ENCODE measurements at places on chromosomes 7 and 10. TPM values are rescaled to one million over a fixed set of nuclear protein-coding genes. Genes with fewer than 3 reads are reported as not detected.

DNA sequence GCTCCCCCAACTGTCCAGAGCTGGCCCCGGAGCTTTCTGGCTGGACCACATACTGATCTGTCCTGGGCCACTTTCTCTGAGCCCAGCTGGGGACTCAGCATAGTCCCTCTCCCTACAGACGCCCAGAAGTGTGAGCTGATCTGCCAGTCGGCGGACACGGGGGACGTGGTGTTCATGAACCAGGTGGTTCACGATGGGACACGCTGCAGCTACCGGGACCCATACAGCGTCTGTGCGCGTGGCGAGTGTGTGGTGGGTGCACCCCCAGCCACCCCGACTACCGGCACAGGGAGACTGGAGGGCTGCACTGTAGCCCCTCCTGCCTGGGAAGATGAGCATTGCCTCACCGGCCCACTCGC, 41.8 kb downstream of the TBATA start:
- no peak for ATAC-seq

- no peak for ATAC-seq
These were observed 4.9 kb downstream of the ARMC3 start for GRCh38 chr10:22932626-22933370.

- ATAC-seq = no peak
These were observed 46.2 kb upstream of the GDF10 start for GRCh38 chr10:47253651-47254375.

DNA sequence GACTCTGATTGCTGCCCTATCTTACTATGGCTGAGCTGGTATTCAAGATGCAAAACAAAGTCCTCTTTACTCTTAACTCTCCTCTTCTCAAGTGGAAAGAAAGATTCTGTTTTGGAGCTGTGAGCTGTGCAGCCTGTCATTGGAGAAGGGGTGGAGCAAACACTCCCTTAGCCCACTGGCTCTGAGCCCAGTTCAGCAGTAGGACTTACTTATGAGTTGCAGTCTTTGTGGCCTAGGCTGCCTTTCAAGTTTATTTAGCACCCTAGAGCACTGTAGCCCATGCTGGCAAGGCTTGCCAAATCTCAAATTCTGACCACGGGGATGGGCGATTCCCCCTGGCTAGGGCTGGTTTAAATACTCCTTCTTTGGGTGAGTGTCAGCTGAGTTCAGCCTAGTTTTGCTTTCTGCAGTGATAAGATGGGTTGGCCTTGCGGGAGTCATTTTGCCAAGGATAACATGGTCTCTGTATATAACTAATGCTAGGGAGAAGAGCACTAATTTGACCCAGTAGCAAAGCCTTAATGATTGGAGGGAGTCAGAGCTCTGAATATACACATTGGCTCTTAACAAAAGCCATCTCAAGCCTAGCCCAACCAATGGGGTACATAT, 110.2 kb downstream of the MYO3A start:
- ATAC-seq = no peak

GRCh38 chr10:113751181-113751732, at the start of gene PLEKHS1:
TSS of gene PLEKHS1 (plus strand) at chr10:113751682. CDS start at chr10:113755278, 3,596 bp downstream.
- no peak for ATAC-seq

- no peak for ATAC-seq
These were observed 3.6 kb downstream of the PWWP2B start for GRCh38 chr10:132400547-132401151.

GRCh38 chr7:132100981-132101380, 475.3 kb downstream of the PLXNA4 start:
- ATAC-seq = no peak

GRCh38 chr7:78170815-78171214, 372.2 kb downstream of the PHTF2 start:
- ATAC-seq = no peak

- no peak for ATAC-seq
These were observed 205.0 kb downstream of the ABCA13 start for GRCh38 chr7:48376263-48376662.

DNA sequence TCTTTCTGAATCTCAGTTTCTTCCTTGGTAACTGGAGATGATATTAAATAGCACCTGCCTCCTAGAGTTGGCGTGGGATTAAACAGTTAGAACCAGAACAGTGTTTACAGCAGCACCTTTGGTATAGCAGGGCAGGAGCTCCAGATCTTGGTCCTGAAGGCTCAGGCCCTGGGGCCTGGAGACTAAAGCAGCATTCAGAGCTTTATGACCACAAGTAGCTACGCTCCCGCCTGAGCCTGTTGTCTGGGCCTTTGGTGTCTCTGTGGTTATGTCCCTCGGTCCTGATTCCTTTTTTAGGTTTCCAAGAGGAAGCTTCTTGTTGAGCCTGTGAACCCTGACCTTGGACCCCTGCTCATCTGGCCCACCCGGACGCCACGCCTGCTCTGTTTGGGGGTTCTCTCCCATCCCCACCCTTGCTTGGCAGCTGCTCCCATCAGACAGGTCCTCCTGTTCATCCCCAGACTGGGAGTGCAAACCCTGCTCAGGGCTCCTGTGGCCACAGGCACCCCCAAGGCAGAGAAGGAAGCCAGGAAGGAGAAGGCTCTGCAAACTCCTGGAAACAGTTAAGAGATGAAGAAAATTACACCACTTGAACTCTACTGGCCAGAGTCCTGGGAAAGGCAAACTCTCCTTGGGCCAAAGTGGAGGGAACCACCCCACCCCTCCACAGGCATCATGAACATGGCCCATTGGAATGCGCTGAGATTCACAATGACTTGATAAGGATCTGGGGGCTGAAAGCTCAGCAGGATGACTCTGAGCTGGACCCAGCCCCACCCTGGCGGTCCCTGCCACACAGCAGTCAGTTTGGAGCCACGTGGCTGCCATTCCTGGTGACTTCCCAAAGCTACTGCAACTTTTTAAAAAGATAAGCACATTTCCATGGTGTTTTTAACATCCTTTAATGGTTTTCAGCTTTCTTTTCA, 50.1 kb upstream of the TMEM72 start:
- peak; percentile 45 for ATAC-seq

DNA sequence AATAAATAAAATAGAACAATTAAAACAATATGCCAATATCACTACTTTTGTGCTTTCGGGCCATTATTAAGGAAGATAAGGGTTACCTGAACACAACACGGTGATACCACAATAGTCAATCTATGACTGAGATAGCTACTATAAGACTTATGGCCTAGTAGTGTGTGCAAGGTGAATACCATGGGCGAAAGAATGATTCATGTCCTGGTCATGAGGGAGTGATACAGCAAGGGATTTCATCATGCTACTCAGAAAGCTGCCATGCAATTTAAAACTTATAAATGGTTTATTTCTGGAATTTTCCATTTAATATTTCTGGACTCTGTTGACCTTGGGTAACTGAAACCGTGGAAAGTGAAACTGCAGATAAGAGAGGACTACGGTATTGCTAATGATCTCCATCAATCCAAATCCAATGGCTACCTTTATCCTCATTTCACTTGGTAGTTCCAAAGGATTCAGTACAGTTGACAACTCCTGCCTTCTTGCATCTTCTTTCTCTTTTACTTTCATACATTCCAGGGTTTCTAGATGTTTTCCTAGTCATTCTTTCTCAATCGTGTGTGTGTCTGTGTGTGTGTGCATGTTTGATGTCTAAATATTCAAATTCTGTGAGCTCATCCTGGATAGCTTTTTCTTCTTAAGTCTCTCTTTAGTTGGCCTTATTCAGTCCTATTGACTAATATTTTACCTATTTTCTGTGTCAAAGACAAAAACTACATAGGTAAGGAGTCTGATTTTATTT, 100.5 kb upstream of the MAGI2 start:
- peak; percentile 51 for ATAC-seq

DNA sequence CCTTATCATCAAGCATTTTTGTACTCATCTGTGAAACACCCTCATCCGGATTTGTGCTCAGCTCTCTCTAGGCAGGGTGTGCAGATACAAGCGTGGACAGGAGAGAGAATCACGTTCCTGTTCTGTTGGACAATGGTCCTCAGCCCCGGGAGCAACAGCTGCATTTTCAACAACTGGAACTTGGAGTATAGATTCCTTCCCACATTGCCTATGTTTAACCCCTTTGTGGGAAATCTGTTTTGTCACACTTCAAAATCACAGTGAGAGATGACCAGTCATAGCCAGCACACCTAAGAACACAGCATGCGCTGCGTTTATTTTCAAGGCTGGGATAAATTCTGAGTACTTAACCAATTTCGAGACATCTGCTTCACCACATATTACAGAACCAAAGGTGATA, 32.5 kb downstream of the MAP3K8 start:
- ATAC-seq = no peak

DNA sequence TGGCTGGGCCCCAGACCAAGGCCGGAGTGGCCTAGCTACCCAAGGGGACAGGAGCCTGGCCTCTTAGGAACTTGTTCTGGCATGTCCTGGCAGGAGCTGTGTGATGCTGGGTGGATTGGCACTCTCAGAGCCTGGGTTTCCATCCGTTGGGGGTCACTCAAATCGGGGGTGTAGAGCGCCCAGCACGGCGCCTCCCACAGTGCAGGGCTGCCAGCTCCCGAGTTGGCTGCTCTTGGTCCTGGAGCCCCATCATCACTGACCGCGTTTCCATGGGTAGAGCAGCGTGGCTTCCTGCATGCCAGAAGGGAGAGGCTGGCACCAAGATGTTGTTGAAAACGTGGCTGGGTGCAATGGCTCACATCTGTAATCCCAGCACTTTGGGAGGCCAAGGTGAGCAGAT, 70.3 kb downstream of the UNCX start:
- ATAC-seq = no peak

- no peak for ATAC-seq
These were observed 1236.0 kb upstream of the CELF2 start for GRCh38 chr10:9781666-9782065.

- no peak for ATAC-seq
These were observed 43.3 kb downstream of the RBM20 start for GRCh38 chr10:110687400-110687799.

GRCh38 chr10:93352638-93353383, 129.3 kb downstream of the MYOF start:
- no peak for ATAC-seq

GRCh38 chr10:50322077-50322476, 70.8 kb upstream of the ASAH2 start:
- peak; percentile 73 for ATAC-seq

DNA sequence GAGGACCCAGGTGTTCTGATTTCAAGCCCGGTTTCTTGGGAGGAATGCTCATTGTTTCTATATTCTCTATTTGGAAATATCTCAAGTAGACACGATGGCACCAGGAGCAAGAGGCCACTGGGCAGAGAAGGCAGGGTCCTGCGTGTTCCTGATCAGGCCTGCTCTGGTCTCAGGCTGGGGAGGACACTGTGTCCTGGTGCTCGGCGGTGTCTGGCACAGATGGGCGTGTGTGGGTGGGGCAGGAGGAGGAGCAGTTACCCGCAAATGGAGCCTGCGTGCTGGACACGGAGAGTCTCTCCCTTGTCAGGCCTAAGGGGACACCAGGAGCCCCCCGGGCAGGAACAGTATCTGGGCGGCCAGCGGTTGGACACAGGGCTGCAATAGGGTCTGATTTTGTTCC, 25.9 kb upstream of the GOLGA7B start:
- peak; percentile 58 for ATAC-seq

GRCh38 chr7:47351233-47352154, 230.4 kb downstream of the TNS3 start:
- ATAC-seq = no peak

DNA sequence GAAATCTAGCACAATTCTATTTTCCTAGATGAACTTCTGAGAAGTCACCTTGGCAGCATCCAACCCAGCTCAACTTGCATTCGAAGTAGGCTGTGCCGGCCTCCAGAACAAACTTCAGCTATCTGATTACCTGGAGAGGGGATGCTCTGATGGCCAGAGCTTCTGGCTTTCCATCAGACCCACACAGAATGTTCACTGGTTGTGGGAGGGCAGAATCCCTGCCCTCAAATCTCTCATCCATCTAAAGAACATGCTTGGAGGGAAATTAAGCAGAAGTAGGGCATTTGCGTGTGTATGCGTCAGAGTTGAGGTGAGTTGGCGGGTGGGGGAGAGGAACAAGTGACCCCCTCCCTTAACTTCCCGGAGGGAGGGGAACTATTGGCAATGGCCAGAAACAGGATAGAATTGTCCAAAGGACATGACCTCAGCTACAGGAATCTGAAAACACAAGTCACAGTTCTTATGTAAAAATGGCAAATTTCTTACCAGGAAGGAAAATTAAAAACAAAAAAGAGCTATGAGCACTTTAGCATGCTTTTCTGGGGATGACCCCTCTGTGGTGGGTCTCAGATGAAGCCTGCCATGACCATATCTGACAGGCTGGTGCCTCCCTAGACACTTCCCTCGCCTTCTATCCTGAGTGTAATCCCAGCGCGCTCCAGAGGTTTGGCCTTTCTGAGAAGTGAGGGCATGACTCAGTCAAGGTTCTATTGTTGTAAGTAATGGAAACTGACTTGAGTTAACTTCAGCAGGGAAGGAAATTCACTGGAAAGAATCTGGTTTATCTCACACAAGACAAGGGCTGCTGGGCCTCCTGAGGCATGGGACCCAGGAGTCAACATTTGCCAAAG, 278.8 kb downstream of the RPS24 start:
- ATAC-seq = no peak

DNA sequence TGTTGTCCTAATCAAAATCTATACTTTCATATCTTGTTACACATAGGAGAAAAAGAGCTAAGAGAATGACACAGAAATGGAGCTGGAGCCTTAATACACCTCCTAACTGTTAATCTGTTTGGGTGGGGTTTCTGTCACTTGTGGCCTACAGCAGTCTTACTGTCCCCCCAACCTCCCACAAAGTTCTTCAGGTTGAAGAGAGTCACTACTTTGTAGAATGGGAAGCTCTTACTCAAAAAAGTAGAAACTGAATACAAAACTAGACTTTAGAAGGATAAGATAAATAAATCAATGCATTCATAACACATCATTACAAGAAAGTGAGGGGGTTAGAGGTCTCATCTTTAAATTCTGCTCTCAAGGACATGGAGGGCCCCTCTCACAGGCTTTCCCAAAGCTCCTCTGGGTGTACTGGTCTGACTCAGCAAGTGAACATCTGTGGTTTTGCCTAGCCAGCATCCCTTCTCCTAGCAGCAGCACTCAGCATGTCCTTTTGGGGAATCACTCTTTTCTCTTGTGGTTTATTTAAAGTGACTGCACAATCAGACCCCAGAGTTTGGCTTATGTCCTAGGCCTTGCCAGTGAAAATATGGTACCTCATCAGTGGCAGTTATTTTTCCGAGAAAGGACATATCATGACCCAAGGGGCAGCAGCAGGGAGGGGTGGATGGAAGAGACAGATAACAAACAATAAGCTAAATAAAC, 2.0 kb upstream of the BLVRA start:
- no peak for ATAC-seq

DNA sequence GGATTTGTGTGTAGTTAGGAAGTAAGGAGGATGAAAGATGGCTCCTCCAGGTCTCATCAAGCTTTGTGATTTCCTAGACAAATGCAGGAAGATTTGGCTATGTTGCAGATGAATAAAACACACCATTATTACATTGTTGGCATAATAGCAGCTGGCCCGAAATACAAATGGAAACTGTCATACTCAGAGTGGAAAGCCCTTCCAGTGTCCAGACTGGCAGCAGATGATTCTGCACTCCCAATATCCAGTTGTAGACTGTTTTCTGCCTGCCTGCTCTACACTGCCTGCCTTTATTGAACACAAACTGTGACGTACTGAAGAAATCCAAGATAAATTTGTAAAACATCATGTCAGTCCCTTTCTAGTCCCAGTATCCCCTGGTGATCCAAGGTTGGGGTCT, 99.7 kb upstream of the FZD1 start:
- ATAC-seq = peak; percentile 18

- ATAC-seq = no peak
These were observed 24.7 kb downstream of the LSMEM1 start for GRCh38 chr7:112505495-112505894.

- ATAC-seq = peak; percentile 69
These were observed 9.4 kb downstream of the NXPH1 start for GRCh38 chr7:8442814-8443304.

GRCh38 chr10:73439055-73439454, 5.7 kb upstream of the MSS51 start:
- ATAC-seq = no peak

The CALHM3 gene
- 0.19 TPM for total RNA-seq

The GAD2 gene
- 2.8 TPM for total RNA-seq

The AMPH gene
- total RNA-seq = 29.2 TPM

Measured in motor neuron (in vitro differentiated cells).